ENCODE measurements at places on chromosomes 6 and 20. TPM values are rescaled to one million over a fixed set of nuclear protein-coding genes. Genes with fewer than 3 reads are reported as not detected.

The MDFI gene
- 0.14 TPM for total RNA-seq

The WFDC13 gene
- not detected for total RNA-seq

The BCAS1 gene
- not detected for total RNA-seq

The LATS1 gene
- 17.1 TPM for total RNA-seq

The C6orf132 gene
- 2.3 TPM for total RNA-seq

The TMEM170B gene
- 1.1 TPM for total RNA-seq

The TSBP1 gene
- not detected for total RNA-seq

The GJA1 gene
- 957 TPM for total RNA-seq

The ALDH8A1 gene
- total RNA-seq: 0.72 TPM

The TMEM14B gene
- total RNA-seq: 43.3 TPM

The OR12D3 gene
- total RNA-seq: not detected

The PRIM2 gene
- total RNA-seq: 61.8 TPM

The SSTR4 gene
- total RNA-seq: not detected

The HIVEP2 gene
- 38.2 TPM for total RNA-seq

The OR2J2 gene
- not detected for total RNA-seq

The SLC17A3 gene
- not detected for total RNA-seq

The HMGA1 gene
- total RNA-seq: 347 TPM

The BEND6 gene
- total RNA-seq: 6.9 TPM

The MTFR2 gene
- 0.22 TPM for total RNA-seq

All from placental pericyte (primary cell).